Liver (tissue), 10 donors: ENCODE measurements at places on chromosomes 6 and 20. TPM values are rescaled to one million over a fixed set of nuclear protein-coding genes. Genes with fewer than 3 reads are reported as not detected.

Gene SIRPB2
- 2.8 TPM for total RNA-seq

Gene BPI
- total RNA-seq = 0.08 TPM

Gene STXBP5
- 7.6 TPM for total RNA-seq

Gene BACH2
- 1.9 TPM for total RNA-seq

Gene GABRR2
- 1.7 TPM for total RNA-seq

Gene FAXC
- under 0.01 TPM for total RNA-seq

Gene C20orf173
- total RNA-seq = not detected

Gene LST1
- 10.4 TPM for total RNA-seq

Gene HELZ2
- total RNA-seq = 26.6 TPM

Gene LY6G6D
- not detected for total RNA-seq

Gene BMP5
- total RNA-seq = 0.79 TPM

Gene OXT
- total RNA-seq = 6.5 TPM

Gene NKAPL
- 0.56 TPM for total RNA-seq

Gene GPR63
- 0.14 TPM for total RNA-seq

Gene CDSN
- not detected for total RNA-seq

Gene ZC3H12D
- total RNA-seq = 1.4 TPM

Gene LGSN
- 0.25 TPM for total RNA-seq

Gene SEMG1
- total RNA-seq = not detected

Gene HLA-F
- total RNA-seq = 12.1 TPM

Gene PTK6
- 0.05 TPM for total RNA-seq

Gene SMLR1
- 38.4 TPM for total RNA-seq

Gene MGME1
- total RNA-seq = 26.8 TPM

Gene TCP1
- 124 TPM for total RNA-seq
